ENCODE measurements at places on chromosomes 4 and X.

GRCh38 chr4:7124689-7125442 is 57.0 kb upstream of the GRPEL1 start:
- no peak for DNase-seq

- no peak for DNase-seq
Observed at GRCh38 chr4:118814058-118814457, 21.9 kb downstream of the SEC24D start.

- no peak for DNase-seq
Observed at GRCh38 chr4:99832321-99832720, 15.7 kb downstream of the DAPP1 start.

DNA sequence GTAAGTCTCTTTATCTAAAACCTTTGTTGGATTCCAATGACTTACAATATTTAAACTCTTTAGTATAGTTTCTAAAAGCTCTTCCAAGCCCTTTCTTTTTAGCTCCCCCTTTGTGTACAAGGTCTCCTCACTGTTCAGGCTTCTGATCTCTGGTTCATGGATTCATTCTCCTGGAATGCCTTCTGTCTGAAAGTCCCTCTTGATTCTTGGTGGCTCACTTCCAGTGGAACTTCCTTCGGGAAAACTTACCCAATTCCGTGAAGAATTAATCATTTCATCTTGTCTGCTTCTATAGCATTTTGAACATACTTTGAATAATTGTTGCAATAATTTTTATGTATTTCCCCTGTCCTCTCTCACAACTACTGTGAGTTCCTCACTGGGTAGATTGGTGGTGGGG is 3.6 kb downstream of the ARHGAP24 start:
- no peak for DNase-seq

- DNase-seq: no peak
Observed at GRCh38 chr4:61985426-61985825, 785.3 kb downstream of the ADGRL3 start.

GRCh38 chr4:13160920-13161319 is 323.2 kb downstream of the RAB28 start:
- DNase-seq: no peak

DNA sequence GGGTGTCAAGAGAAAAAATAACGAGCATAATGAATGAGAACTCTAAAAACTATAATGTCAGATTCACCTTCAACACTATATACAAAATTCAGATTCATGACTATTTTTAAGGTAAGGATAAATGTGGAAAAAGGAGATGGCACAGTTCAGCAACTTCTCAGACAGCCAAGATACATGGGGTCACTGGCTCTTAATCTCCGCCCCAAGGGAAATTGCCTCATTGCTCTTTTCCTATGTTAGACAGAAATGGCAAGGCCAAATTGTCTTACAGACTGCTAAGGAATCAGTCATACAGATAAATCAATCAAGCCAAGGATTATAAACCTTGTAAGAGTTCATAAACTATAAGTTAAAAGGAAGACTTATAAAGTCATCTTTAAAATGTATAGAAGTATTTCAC is 183.4 kb downstream of the OPHN1 start:
- DNase-seq: no peak

GRCh38 chrX:56738670-56739069 is 9.6 kb downstream of the NBDY start:
- DNase-seq: no peak

GRCh38 chr4:109276482-109277095 is 25.9 kb downstream of the COL25A1 start:
- DNase-seq: no peak

DNA sequence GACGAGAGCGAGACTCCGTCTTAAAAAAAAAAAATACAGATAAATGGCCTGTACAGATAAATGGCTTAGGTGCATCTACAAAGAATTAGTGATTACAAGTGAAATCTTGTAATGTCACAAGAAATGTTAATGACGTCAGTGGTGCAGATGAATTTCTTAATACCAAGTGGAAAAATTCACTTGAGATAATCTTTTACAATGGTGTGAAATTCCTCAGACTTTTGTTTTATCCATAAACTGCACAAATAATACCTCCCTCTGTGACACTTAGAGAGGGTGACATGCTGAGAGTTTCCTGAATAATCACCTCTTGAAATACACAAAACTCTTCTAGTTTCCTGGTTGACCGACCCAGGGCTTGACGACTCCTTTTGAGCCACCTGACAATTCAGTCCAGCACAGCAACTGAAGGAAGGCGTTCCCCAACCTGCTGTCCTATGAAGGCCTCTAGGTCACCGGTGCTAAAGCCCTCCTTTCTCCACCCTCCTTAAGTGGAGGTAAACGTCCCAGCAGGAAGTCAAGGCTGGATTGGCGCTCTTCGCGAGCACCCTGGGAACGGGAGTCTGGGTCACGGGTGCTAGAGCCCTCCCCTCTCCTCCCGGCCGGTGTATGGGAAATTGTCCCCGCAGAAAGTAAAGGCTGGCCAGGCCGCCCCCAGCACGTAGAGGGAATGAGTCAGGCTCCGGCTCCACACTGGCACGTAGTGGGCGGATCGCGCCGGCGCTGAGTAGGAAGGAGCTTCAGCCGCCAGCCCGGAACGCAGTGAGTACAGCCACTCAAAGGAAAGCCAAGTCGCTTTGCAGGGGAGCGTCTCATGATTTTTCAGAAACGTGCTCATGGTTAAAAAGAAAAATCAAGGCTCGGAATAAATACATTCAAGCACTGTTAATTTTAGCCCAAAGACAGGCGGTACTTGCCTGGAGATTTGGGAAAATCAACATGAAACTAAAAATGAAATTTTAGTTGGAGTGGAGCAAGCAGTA is at the start of gene TMEM144:
TMEM144 (plus strand) TSS at position 662 of the 983 bp plus-strand sequence. CDS start 2,182 bp downstream, outside the sequence.
- DNase-seq: no peak

DNA sequence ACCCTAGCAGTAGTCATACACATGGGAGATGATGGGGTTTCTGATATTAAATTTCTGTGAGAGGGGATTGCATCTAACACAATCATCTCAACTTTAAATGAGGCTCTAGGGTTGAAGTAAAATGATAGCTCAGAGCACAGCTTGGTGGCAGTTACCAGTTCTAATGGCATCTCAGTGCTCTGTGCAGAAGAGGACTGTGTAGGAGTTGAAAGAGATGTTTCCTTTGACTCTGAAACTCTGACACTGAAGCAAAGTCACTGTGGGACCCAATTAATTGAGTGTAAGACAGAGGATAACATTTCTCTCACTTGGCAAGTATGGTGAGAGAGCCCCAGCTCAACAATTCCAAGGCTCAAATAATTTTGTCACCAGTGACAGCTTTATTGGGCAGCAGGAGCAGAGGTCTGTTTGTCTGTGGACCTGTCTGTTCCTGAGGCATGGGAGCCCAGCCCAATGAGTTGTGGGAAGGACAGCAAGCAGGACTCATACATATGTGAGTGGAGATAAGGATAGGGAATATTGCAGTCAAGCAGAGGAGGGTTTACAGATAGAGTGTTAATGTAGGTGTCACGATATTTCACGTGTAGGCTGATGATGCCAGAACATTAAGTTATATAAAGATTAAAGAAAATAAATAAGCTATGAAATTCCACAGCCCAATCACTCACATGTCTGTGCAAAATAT is 76.7 kb upstream of the NAF1 start:
- DNase-seq: no peak

- DNase-seq: no peak
Observed at GRCh38 chr4:119897260-119897659, 169.4 kb downstream of the MAD2L1 start.

DNA sequence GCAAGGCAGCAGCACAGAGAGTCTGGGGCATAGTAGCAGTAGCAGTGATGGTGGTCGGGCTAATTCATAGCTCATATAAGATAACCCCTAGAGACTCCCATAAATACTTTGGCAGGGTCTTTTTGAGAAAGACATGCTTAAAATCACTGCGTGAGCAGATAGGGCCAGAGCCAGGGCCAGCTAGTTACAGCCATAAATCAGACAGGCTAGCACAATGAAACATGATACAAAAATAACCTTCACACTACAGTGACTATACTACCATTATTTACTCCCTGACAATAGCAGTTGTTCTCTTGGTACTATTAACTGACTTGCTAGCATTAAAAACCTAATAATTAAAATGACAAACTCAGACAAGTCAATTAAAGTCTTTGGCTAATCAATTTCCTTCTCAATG is 295.9 kb downstream of the SMARCA1 start:
- DNase-seq: no peak

DNA sequence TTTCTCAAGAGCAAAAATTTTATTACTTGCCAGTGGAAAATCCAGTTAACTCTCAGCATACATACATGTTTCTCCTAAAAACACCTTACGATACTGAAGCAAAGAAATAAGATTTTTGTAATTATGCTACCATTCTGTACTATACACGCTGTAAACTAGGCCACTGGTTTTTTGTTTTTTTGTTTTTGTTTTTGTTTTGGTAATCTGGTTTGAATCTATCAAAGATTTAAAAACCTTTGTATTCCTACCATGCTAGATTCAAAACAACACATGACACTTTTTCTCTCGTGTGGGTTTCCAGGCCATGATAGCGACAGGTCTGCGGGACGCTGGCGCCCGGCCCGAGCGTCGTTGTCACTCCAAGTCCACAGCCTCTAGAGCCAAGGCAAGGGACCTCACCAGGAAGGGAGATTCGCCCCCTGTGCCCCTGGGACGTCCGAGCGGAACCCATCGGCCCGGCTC is 723 bp downstream of the TMEM192 start:
- no peak for DNase-seq

DNA sequence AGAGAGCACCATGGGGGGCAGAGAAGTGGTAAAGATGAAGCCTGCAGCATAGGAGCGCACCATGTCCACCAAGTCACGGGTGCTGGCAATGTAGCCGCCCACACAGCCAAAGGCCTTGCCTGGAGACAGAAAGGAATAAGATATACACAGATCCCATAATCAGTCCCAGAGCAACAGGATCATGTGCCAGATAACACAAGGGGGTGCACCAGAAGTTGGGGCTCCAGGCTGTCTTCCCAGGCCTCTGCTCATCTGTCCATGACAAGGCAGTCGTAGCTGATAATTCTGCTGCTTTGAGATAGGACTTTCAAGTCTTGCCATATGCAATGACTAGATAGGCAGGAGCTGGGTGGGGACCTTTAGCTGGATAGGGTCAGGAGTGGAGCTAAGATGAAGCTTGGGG is 14.7 kb downstream of the APEX2 start:
- no peak for DNase-seq

DNA sequence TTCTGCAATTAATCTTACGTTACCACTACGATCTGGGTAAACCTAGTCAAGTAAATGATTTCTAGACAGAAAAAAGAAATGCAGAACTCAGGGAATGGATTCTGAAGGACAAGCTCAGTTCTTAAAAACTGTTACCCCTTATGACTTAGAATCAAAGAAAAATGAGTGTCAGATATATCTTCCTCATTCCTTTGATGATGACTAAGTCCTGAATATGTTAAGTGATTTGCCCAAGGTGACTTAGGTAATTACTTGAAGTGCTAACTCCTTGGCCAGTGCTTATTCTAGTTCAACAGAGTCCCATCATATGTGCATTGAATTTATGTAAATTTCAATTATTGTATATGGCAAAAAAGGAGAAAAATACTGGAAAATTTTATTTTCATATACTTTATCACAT is 92.5 kb downstream of the PPEF1 start:
- DNase-seq: no peak

- DNase-seq: no peak
Observed at GRCh38 chrX:148069759-148070503, 88.8 kb downstream of the FMR1NB start.

DNA sequence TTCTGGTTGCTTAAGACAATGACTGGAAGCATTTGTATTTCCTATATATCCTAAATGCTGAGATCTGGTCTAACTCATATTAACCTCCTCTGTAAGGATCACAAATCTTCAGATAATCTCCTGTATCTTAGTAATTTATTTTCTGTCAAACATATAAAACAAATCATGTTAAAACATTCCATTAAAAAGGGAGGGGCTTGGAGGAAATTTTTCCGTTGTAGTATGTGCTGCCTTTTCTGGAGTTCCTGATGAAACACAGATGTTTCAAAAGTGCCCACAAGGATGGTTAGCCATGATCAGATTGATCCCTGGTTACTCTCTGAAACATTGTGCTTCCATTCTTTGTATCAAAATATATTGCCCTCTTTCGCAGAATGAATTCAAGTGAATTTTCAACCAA is 182.1 kb downstream of the TENM3 start:
- DNase-seq: no peak

DNA sequence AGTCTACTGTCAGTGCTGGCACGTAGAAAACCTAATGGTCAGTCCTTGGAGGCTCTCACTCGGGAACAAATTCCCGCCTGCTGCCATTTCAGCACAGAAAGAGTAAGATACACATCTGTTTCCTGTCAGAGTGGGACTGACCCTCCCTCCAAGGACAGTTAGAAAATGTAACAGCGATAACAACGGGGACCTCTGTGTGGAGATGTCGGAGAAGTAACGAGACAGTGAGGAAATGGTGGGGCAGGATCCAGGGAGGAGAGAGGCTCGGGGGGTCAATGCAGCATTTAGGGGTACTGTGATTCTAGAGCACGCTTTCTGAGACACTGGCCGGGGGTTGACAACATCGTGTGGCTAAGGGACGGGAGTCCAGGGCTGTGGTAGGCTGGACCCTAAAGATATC is 36.0 kb upstream of the SORCS2 start:
- no peak for DNase-seq

GRCh38 chr4:102259081-102259480 is 86.2 kb downstream of the SLC39A8 start:
- DNase-seq: no peak

DNA sequence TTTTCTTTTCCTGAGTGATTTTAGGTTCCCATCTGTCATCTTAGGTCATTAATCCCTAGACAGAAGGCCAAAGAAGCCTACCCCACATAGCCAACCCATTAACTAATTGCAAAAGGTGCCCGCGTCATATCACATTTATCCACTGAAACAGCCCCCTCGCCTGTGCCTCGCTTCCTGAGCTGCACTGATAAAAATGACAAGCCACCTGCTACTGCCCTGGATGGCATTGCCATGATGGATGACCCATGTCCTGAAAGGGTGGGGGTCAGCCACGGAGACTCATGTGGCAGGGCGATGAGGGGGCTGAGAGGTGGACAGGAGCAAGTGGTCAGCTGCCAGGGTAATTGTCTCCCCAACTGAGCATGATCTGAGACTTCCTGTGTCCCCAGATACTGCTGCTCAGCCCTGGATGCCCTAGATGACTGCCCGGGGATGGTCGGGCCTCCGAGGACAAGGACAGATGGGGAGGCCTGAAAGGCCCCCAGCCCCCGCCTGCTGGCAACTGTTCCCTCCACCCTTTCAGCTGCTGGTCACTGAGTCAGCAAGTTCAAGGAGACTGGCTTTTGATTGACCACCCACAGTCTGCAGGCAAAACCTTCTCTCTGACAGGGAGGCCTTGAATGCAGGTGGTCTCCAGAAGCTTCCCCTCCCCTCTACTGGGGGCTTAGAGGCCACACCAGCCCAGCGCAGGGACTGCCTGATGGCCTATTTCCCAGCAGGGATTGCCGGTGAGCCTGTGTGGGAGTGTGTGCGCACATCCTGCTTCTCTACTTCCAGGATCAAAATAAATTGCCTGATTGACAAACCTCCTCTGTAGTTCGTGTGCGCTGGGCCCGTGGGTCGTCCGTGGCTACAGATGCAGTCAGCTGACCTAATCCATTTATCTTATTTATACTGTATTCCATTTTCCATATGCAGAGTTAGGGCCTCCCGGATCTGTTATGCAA is 496.3 kb downstream of the BCOR start:
- DNase-seq: no peak
